ENCODE measurements at places on chromosomes 2 and 18.
A peak's percentile ranks its signal among the peaks of the same experiment; 100 is the strongest.

DNA sequence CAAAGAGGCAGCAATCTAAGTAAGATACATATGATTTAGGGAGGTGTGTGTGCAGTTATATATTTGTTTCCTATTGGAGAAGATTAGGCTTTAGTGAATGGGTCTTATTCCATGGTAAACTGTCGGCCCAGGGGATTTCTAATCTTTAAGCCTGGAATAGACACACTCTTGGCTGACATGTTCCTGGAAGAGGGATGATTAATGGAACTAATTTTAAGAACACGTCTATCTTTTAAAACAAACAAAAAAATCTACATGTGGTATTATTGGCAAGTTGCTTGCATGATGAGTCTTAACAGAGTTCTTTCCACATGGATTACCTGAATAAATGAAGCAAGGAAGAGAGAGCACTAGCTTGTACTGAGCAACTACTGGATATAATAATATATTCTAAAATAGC lies 114.2 kb upstream of the NT5C1B start:
- DNase-seq = no peak

GRCh38 chr18:45839414-45840395 lies 14.2 kb downstream of the SIGLEC15 start:
- DNase-seq = no peak

- no peak for DNase-seq
Observed at GRCh38 chr2:86143307-86143706, 37.3 kb downstream of the PTCD3 start.

DNA sequence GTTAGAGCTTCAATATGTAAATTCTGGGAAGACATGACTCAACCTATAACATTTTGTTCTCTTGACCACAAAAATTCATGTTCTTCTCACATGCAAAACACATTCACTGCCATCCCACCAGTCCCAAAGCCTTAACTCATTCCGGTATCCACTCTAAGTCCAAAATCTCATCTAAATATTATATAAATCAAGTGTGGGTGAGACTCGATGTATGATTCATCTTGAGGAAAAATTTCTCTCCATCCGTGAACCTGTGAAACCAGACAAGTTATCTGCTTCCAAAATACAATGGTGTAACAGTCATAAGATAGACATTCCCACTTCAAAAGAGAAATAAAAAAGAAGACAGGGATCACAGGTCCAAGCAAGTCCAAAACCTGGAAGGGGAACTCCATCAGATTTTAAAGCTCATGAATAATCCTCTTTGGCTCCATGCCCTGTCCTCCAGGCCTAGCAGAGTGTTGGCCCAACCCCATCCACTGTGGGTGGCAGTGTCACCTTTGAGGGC lies 101.3 kb downstream of the RAD51AP2 start:
- DNase-seq = no peak

DNA sequence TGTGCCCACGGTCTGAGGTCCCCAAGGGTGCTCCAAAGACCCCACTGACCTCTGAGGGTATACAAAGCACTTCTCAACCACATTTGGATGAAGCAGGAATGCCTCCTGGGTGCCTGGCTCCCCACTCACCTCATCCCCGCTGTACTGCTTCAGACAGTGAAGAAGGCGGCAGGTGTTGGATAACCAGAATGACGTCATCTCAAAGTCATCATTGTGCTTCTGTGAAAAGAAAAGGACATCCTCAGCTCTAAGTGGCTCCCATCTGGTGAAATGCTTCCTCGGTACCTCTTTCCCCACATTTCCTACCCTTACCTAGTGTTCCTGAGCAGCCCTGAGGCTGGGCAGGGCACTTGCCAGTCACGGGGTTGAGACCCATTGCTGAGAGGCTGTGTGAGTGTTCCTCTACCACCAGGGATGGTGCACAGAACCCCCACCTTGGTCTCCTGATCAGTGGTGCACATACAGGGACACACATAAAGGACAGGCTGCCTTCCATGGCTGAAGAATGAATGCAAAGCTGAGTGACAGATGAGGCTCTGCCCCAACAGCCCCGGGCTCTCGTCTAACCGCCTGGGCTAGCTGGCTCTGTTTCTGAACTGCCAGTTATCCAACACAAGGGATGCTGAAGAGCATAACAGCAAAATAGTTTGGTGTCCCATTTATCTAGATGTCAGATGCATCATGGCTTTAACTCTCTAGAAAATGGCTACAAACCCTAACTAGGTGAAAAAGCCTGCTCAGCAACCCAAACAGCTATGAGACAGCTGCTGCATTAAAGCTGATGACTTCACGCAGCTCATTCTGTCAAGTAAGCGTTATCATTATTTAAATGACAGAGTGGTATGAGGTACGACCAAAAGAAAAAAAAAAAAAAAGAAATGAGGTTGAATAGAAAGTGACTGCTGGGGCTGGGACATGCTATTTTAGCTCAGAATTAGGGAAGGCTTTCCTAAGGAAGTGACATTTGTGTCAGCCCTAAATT lies 28.2 kb upstream of the ACAA2 start:
- no peak for DNase-seq

GRCh38 chr2:143698888-143699570 lies 569.8 kb downstream of the ARHGAP15 start:
- no peak for DNase-seq

- no peak for DNase-seq
Observed at GRCh38 chr2:209936106-209936666, 66.3 kb upstream of the RPE start.

- DNase-seq = peak; percentile 7
Observed at GRCh38 chr2:217277646-217278398, 418.0 kb upstream of the TNP1 start.

- no peak for DNase-seq
Observed at GRCh38 chr2:51505533-51505932, 473.6 kb upstream of the NRXN1 start.

- DNase-seq = no peak
Observed at GRCh38 chr2:211457325-211457724, 900.9 kb downstream of the CPS1 start.

DNA sequence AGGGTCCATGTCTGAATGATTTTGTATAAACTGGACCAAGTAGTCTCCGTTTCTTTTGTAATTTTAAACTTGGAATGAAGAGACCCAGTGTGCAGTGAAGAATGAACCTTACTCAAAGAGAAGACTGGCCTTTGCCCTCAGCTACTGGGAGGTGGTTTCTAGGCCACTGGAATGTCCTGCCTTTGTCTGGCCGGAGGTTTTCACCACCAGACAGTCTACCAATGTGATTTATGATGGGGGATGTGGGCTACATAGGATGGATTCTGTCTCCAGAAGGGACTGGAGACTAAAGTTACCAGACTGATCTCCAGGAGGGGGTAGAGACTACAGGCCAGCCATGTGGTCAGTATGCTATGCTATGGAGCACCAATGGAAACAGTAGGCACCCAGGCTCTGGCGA lies 42.8 kb upstream of the RAB31 start:
- no peak for DNase-seq

GRCh38 chr2:8044046-8044594 lies 637.7 kb upstream of the ID2 start:
- DNase-seq = no peak

DNA sequence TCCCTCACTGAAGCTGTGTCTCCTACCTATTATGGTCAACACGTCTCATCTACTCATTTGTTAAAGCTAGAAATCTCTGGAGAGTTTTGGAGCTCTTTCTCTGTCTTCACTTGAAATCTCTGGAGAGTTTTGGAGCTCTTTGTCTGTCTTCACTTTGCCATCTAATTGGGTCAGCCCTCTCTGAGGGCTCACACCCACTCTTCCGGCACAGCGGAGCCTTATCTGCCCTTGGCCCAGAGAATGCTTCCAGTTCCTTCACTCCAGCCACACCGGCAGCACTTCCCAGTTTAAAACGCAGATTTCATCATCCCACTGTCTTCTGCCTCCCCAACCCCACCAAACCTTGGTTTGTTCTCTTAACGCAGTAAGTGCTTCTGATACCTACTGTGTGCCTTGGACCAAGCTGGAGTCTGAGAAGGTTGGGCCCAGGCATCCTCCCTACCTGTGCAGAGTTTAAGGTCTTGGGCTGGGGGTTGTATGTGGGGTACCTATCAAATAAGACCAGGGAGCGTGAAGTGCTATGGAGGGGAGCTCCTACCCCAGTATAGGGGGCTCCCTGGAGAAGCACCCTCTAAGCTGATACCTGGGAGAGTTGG lies 5.0 kb downstream of the HPCAL1 start:
- DNase-seq = no peak

GRCh38 chr2:41486948-41487347 lies 560.9 kb upstream of the PKDCC start:
- DNase-seq = no peak

Measured in anterior cingulate cortex (tissue), 58 donors.